Stimulated activated CD4-positive, alpha-beta T cell treated with anti-CD3 and anti-CD28 coated beads, TNF-alpha, amount 100 ng/mL, for 4 hours (primary cell): ENCODE measurements at places on chromosomes 11 and 22.
A peak's percentile ranks its signal among the peaks of the same experiment; 100 is the strongest.

DNA sequence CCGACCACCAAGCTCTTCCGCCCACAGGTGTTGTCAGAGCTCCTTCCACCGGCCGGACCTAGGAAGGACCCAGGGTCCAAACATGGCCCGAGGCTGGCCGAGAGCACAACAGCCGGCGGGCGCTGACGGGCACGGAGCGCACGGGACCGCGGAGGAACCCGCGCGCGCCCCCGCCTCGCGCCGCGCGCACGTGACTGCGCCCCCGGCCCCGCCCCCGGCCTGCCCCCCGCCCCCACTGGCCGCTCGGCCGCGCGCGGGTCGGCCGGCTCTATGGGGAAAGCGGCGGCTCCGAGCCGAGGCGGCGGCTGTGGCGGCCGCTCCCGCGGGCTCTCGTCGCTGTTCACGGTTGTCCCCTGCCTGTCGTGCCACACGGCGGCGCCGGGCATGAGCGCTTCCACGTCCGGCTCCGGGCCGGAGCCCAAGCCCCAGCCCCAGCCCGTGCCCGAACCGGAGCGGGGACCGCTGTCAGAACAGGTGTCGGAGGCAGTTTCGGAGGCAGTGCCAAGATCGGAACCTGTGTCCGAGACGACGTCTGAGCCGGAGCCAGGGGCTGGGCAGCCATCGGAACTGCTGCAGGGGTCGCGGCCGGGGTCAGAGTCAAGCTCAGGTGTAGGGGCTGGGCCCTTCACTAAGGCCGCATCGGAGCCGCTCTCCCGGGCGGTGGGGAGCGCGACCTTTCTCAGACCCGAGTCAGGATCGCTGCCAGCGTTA lies at the start of gene OSBP2:
Gene OSBP2 (plus strand): TSS at position 235 of the 711 bp plus-strand sequence. CDS start 36 bp downstream, at position 271.
- peak; percentile 20 for DNase-seq

- no peak for DNase-seq
These were observed 5.6 kb downstream of the DERL3 start for GRCh38 chr22:23833017-23833751.

DNA sequence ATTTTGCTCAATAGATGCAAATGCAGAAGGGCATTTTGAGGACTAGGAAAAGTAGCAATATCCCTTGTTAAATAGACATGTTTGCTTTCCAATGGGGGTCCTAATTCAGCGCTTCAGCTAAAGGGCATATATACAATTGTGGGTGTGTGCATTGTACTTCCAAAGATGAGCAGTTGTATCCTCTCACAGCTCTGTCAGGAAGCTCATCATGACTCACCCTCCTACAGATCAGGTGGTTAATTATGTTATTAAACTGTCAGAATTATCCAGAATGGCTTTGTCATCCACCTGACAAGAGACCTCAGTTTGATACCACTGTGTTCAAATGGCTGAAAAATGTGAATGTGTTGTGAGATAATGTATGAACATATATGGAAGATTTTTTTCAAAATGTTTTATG lies 252.2 kb upstream of the MTNR1B start:
- no peak for DNase-seq

DNA sequence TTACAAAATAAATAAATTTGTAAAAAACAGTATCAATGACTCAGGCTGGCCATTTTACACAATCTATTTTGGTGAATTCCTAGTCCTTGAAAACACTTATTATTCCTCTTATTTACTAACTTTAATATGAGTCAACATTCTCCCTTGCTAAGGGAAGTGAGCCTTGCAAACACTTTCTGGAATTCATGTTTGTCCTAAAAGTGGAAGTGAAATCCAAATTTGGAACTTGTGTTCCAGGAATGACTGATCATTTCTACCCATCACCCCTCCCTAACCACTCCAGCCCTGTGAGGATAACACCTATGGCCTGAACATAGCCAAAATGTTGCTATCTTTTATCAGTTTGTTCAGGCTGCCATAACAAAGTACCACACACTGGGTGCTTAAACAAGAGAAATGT lies 83.1 kb downstream of the OR5AK2 start:
- DNase-seq = no peak

DNA sequence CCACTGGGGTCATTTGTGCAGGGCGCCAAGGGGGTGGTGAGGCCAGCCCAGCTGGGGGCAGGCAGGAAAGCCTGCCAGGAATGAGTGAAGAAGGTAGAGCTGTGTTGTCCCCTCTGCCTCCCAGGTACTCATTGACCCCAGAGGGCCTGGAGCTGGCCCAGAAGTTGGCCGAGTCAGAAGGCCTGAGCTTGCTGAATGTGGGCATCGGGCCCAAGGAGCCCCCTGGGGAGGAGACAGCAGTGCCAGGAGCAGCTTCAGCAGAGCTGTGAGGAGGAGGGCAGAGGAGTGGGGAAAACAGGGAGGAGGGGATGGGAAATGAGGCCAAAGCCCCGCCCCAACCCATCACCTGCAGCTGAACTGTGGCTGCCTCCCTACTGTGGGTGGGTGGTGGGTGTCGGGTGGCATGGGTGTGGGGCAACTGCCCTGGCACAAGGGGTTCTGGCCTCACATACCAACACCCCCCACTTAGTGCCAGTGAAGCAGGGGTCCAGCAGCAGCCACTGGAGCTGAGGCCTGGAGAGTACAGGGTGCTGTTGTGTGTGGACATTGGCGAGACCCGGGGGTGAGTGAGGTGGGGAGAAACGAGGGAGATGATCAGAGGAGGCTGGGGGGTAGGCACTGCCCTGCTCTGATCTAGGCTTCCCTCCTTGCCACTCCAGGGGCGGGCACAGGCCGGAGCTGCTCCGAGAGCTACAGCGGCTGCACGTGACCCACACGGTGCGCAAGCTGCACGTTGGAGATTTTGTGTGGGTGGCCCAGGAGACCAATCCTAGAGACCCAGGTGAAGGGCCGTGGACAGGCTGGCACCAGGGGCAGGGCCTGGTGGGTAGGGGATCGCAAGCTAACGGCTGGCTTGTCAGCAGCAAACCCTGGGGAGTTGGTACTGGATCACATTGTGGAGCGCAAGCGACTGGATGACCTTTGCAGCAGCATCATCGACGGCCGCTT lies 3.0 kb downstream of the MUS81 start:
- DNase-seq = no peak

- DNase-seq = no peak
These were observed 793.3 kb downstream of the CNTN5 start for GRCh38 chr11:99814021-99814420.

GRCh38 chr11:26896719-26897118 lies 97.2 kb upstream of the FIBIN start:
- no peak for DNase-seq

DNA sequence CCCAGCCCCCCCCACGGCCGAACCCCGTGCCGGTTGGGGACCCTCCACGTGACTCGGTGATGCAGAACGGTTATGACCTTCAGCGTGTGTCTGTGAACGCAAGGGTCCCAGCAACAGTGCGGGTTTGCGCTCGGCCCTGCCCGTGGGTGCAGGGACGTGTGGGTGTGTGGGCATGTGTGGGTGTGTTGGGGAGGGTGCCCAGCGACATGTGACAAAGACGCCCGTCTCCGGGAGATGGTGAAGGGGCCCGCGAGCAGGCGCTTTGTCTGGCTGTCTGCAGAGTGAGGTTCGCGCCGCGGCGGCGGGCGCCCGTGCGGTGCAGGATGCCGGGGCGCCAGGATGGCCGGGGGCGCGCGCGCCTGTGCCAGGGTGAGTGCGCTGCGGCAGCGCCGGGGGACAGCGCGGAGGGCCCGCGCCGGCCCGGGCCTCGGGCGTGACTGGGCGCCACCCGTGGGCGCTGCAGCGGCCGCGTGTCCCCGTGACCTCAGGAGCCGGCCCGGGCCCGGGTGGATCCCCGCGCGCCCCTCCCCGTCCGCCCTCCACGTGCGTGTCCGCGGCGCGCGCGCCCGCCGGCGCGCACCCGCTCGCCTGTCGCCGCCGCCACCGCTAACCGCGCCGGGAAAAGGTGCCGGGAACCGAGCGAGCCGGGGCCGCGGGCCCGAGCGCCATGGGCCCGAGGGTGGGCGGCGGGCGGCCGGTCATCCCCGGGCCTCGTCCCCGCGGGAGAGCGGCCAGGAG lies at the start of gene LRFN4:
Gene LRFN4 (plus strand): TSS at position 569 of the 738 bp plus-strand sequence. CDS start 681 bp downstream, outside the sequence.
- DNase-seq = peak; percentile 57

GRCh38 chr22:47196881-47197772 lies 434.7 kb downstream of the TBC1D22A start:
- no peak for DNase-seq

GRCh38 chr11:76542436-76542835 lies 97.6 kb downstream of the EMSY start:
- no peak for DNase-seq

DNA sequence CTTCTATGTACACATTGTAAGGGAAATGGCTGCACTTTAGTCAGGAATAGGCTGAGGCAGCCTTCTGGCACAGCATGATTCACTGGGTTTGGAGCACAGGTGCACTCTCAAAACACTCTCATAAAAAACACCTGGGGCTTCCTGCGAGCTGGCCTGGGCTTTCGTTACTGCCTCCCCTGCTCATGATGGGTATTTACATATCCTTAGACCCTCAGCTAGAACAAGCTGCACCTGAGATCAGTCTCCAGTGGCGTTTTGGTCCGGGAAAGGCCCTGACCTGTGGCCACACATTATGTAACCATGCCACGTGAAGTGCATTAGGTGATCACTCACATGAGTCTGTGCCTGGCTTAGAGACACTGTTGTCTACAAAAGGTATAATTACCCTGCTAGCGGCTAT lies 321.7 kb downstream of the TMEM135 start:
- DNase-seq = no peak

DNA sequence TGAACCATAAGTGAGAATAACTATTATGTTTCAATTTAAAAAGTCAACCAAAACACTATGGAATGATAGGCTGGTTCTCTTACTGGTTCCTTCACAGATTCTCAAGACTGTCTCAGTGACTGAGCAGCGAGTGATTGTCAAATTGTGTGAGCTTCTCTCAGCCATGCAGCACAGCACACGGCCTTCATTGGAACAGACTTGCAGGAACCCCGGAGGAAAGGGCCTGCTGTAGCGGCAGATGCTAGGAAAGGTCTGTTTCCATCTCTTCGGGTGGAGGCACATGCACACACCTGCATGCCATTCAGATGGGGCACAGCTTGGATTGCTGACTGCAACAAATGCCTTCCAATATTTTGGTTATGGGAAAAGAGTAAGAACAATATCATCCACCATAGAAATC lies 741.8 kb downstream of the OPCML start:
- DNase-seq = no peak

- DNase-seq = no peak
These were observed 28.0 kb downstream of the RDX start for GRCh38 chr11:110268441-110268840.

GRCh38 chr11:17368551-17368950 lies 17.0 kb downstream of the NCR3LG1 start:
- DNase-seq = no peak

- no peak for DNase-seq
These were observed 16.4 kb upstream of the TESMIN start for GRCh38 chr11:68767672-68768071.

- no peak for DNase-seq
These were observed 6.7 kb downstream of the RAG1 start for GRCh38 chr11:36574486-36574885.

DNA sequence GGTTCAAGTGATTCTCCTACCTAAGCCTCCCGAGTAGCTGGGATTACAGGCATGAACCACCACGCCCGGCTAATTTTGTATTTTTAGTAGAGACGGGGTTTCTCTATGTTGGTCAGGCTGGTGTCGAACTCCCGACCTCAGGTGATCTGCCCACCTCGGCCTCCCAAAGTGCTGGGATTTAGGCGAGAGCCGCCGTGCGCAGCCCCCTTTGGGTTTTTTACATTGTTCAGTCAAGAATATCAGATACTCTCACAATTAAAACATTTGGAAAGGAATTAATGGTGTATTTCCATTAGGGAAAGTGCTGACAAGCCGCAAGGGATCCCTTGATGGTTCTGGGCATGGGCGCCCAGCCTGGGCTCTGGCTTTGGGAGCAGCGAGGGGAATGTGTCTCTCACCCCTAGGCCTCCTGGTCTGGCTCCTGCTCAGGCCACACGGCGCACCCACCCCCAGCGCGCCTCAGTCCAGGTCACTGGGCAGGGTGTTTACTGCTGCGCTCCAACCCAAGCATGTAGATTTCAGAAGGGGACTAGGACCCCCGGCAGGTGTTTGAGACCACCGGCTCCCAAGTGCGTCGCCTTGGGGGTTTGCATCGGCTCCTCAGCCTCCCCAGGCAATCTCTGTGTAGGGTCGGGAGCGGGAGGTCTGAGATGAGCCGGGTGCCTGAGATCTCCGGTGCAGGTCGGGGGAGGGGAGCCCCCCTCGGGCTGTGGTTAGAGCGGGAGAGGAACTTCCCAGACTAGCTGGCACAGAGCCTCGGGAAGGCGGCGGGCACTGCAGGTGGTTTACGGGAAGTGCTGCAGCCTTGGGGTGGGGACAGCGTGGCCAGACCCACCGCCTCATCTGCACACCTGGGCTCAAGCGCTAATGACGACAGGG lies 809 bp upstream of the IRF7 start:
- DNase-seq = no peak

- DNase-seq = no peak
These were observed 21.4 kb downstream of the TPBGL start for GRCh38 chr11:75261902-75262361.

- DNase-seq = no peak
These were observed 18.1 kb downstream of the CHST1 start for GRCh38 chr11:45647329-45647728.

GRCh38 chr11:94602430-94603372 lies 35.5 kb downstream of the PIWIL4 start:
- DNase-seq = no peak

GRCh38 chr22:39917197-39917643 lies 16.3 kb downstream of the GRAP2 start:
- no peak for DNase-seq

DNA sequence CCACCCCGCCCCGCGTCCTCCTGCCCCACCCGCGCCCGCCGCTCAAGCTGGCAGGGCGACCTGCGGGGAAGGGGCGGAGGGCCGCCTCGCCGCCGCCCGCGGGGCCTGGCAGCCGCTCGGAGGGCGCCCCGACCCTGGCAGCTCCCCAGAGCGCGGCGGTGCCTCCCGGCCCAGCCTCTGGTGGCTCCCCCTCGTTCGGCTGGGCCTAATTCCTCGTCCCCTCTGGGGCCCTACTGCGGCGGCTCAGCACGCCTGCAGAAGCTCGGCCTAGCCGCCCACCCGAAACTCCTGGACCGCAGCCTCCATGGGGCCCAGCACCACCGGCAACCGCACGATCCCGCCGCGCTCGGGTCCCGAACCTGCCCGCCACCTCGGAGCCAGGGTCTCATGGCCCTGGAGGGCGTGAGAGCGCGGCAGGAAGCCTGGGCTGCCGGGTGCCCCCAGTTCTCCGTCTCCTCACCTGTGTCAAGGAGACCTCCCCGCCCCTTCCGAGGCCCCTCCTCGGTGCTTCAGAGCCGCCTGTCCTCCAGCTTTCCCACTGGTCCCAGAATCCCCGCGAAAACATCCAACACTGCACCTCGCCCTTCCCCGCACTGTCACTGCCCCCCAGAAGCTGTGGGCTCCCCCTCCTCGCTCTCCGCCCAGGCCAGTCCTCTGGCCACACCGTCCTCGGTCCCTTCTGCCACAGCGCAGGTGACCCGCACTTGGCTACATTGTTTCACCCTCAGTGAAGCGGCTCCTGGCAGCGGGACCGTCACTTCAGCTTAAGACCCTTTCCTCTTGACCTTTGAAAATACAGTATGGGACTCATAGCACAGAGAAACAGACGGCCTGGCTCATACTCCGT lies 613 bp upstream of the GSC2 start:
- DNase-seq = no peak
